AG10803 (cell line): ENCODE measurements at places on chromosomes 5 and 9.

DNA sequence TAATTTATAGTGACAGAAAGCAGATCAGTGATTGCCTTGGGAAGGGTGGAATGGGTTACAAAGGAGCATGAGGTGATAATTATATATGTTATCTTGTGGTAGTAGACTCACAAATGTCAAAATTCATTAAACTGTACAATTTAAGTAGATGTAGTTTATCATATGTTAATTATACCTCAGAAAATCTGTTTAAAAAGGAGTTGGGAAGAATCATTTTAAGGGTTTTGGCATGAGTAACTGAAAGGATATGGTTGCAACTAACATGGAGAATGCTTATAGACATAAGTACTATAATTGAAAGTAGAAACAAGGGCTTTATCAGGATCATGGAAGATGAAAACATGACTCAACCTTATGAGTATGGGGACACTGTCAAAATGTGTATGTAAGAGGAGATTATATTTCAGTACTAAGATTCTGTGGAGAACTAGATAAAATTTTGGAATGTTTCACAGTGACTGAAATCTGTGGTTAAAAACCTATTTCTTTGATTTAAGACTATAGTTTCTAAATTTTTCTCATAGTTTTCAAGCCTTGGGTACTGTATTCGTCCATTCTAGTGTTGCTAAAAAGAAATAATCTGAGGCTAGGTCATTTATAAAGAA, 73.3 kb downstream of the FCHO2 start:
- peak; percentile 48 for DNase-seq

GRCh38 chr5:24059006-24059405, 551.6 kb downstream of the PRDM9 start:
- no peak for DNase-seq

GRCh38 chr5:143331956-143332355, 71.5 kb downstream of the NR3C1 start:
- no peak for DNase-seq

DNA sequence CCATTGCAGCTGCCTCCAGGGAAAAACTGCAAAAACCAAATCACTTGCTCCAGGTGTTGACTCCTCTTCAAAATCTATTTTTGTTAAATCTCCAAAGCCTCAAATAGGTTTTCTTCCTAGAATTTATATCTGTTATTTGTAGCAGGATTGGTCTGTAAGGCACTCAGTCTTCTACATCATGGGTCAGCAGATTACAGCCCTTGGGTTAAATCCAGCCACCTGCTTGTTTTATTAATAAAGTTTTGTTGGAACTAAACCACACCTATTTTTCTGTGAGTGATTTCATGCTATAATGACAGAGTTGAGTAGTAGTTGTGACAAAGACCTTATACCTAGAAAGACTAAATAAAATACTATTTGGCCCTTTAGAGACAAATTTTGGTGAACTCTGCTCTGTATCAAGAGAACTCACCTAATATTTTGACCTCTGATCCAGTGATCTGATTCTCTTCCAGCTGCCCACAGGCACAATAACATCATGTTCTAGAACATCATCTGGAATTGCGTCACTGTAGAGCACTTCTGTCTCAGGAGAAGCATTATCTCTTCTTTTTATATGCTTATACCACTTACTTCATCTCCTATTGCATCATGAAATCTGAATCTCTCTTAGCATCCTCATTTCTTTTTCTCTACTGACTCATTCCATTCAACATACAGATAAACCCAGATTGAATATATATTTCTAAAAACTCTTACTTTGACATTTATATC, 130.1 kb downstream of the RPS23 start:
- peak; percentile 64 for DNase-seq
